ENCODE measurements at places on chromosomes 6 and 20.

DNA sequence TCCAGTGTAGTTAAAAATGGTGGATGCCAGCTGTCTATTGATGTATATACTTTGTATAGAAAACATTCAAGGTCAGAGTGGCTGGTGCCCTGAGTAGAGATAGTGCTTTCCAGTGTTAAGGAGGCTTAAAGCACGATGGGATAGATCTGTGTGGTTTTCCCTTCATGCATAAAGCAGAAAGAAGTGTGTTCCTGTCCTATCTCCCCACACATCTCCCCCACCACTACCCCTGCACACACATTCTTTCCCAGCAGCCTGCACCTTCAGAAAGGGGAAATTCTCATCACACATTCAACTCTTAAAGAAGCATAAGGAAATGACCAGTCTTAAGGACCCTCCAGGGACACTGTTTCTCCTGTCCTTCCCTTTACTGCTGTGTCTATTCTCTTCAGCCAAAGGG is 221.7 kb upstream of the TAB2 start:
- no peak for DNase-seq

DNA sequence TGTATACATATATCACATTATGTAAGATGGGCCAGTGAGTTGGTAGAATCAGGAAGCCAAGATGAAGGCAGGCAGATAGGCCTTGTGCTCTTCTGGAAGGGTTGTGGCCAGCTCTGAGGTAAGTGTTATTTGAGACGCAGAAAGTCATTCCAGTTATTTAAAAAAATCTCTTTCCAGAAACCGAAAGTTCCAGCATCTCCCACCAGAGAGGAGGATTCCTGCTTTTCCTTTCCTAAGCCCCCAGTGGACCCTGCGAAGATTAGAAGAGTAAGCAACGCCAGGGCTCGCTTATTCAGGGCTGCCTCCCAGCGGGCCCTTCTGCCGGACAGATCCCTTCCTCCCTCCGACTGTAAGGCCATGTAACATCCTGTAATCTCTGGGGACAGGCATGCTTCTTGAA is 20.4 kb downstream of the ARMC2 start:
- no peak for DNase-seq

GRCh38 chr6:81307651-81308214 is 444.7 kb downstream of the TENT5A start:
- no peak for DNase-seq

DNA sequence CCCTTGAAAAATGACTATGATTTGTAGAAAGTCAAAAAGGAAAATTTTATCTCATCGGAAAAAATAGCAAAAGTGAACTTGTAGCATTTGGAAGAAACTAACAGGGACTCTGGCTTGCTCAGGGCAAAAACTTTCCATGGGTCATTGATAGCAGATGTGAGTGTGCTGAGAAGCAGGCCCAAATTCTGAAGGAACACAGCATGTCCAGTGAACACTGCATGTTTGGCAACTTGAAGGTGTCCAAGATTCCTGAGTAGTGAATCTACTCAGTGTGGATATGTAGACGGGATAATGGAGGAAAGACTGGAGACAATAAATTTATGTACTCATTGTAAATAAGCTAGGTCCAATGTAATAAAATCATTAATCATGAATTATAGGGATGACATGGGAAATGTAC is 8.2 kb downstream of the SLC17A2 start:
- no peak for DNase-seq

DNA sequence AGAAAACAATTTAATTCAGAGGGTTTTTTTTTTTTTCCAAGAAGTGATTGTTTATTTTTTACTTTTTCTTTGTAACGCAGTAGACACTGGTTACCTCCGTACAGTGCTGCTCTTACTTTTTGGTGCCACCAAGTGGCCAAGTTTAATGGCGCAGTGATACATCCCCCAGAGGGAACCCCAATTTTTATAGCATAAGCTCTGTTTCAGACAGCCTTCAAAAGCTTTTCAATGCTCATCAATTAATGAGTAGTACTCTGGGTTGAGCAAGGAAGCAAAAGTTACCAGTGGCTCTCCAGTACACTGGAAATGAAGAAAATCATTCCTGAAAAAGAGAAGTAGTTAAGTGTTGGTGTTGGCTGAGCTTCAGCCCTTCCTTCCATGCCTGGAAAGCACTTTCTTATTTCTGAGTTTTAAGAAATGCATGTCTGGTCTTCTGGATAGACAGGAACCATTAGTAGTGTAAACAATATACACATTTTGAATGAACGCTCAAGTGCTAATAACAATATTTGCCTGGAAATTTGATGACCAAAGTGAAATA is 129.1 kb upstream of the SMLR1 start:
- DNase-seq, result no peak

DNA sequence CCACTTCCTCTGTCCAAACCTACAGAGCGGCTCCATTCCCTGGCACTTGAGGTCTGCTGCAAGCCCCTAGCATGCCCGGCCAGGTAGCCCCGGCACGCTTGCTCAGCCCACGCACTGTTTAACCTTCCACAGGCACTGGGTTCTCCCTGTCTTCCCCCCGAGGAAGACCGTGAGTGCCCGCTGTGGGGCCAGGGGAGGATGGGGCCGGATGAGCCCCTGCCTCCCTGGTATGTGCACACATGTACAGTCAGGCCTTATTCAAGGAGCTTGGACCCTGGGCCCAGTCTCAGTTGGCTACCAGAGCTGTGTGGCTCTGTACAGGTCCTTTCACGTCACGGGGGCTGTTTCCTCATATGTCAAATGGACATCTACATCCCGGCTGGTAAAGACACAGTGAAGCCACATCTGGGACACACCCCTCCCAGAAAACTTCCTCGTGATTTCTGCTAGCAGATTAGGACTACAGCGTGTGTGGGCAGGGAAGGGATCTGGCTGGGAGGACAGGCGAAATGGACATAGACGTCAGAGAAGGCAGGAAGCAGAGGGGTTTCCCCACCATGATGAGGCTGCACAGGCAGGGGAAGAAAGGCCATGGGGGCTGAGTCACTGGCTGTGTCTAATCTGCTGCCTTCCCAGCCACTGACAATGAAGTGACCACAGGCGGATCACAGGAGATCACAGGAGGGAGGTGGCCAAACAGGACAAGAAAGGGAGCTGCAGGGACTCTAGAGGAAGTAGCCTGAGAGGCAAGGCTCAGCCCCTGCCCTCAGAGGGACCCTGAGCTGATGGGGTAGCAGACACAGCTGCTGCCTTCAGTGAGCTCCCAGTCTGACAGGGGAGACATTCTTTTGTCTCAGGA is 62.9 kb downstream of the MRPL14 start:
- no peak for DNase-seq

Data from right renal cortex interstitium (tissue), 3 donors.